Liver (tissue), 10 donors: ENCODE measurements at places on chromosomes 1 and 21. TPM values are rescaled to one million over a fixed set of nuclear protein-coding genes. Genes with fewer than 3 reads are reported as not detected.

The HTR6 gene
- not detected for total RNA-seq

The PRKCZ gene
- 7.6 TPM for total RNA-seq

The ADAM15 gene
- total RNA-seq, result 10.8 TPM

The RIPK4 gene
- 9.9 TPM for total RNA-seq

The RGS4 gene
- total RNA-seq, result 0.84 TPM

The WDR26 gene
- 54.0 TPM for total RNA-seq

The ARHGEF10L gene
- 169 TPM for total RNA-seq

The B3GALT2 gene
- 1.9 TPM for total RNA-seq

The CDKN2C gene
- total RNA-seq, result 2.6 TPM

- no peak for DNase-seq
Observed at GRCh38 chr21:16264319-16264718, 534.5 kb downstream of the USP25 start.

DNA sequence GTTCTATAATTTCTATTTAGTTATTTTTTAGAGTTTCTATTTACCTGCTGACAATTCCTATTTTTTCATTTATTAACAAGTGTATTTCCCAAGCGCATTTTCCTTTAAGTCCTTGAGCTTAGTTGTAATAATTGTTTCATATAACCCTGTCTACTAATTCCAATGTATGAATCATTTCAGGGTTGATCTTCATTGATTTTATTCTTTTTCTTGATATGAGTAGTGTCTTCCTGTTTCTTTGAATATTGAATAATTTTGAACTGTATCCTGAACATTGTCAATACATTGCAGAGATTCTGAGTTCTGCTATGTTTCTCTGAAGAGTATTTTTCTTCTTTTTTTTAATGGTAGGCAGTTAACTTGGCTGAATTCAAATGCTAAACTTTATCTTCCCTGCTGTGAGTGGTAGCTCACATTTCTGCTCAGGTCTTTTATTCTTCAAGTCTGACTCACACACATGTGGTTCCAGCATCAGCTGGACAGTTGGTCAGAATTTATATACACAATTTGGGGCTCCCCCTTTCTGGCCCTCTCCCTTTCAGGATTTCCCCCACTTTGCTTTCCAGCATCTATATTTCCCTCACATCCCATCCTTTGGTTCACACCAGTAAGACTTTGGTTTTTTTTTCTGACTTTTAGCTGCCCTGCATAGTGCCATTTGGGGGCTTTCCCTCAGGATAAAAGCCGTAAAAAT lies 54.4 kb upstream of the WDR26 start:
- no peak for DNase-seq

DNA sequence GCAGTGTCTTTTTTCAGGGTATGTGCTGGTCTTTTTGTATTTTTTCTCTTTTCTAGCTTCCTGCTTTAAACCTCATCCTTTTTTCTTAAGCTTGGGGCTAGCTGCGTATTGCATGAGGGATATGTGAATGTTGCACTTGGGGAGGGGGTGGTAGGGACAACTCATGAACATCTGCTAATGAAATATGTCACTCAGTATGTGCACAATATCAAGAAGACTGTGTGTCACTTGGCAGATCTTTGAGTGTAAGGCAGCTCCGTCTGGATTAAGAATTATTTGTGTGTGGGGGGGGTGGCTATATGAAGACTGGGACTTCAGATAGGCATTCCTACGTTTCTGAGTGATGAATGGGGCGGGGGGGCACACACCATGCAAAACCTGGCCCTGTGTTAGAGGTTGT lies 170.4 kb upstream of the CACNA1E start:
- no peak for DNase-seq

DNA sequence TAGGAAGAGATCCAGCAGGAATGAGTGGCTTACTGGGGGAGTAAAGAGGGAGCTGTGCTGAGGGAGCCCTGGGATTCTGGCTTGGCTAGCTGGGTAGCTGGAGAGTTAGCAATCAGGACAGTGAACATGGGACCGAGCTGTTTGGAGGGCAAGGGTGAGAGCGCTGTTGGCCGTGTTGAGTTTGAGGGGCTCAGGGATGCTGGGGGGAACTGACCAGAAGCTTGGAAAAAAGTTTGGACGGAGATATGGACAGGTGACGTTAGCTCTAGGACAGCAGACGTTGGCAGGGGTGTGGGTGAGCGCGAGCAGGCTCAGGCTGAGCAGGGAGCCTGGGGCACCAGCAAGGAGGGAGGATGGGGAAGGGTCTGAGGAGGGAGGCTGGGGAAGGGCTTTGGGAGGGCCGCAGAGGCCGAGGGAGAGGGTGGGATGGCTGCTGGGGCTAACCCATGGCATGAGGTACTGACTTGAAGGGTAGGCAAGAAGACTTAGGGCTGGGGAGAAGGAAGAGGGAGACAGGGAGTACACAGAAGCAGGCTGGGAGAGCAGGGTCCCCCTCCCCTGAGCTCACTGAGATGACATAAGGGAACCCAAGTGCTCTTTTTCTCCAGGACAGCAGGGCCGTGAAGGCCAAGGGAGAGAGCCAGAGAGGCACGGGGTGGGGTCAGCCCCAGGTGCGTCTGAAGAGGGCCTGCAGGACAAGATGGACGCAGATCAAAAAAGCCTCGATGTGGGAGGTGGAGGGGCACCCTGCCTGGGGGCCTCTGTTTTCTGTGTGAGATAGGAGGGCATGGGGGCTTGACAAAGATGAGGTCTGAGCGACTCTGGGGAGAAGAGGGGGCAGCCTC lies 8.2 kb downstream of the SH2D2A start:
- DNase-seq, result no peak

- DNase-seq, result no peak
Observed at GRCh38 chr1:121418369-121419049, 233.7 kb downstream of the SRGAP2C start.

DNA sequence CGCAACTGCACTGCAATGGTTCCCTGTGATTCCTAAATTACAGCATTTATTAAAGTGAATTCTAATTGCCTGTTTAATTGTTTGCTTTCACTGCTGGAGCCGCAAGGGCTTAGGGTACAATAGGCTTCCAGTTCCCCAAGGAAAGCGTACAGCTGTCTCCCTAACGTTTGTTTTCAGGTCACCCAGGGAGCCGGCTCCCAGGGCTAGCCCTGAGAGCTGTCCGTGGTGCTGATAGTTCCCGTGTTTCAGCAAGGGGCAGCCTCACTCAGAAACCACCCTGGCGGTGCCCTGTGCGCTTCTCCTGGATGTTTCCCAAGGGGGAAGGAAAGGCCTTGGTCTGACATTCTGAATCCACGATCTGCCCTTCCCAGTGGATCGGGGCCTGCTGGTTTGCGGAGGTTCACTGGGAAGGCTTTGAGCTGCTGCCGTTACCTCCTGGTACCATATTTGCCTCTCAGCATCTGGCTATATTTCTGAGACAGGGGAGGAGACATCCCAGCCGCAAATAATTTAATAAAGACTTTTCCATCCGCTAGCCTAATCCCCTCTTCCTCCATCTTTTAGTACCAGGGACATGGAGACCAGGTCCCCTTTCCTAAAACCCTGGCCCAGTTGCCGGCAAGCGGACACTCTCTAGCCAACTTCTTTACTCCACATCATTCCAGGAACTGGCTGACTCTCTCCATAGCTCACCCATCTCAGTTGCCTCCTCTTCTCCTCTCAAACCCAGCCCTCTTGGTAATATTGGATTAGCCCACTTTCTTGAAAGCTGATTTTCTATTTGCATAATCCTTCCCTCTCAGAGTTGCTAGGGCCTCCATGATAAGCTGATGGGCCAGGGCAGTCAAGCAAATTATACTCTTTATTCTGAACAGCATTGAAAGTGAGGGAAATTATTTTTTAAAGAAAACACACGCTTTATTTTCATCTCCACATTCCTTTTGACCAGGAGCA lies 149.0 kb downstream of the IGSF21 start:
- DNase-seq, result peak; percentile 71

- DNase-seq, result no peak
Observed at GRCh38 chr21:40146216-40146837, 279.1 kb downstream of the PCP4 start.

DNA sequence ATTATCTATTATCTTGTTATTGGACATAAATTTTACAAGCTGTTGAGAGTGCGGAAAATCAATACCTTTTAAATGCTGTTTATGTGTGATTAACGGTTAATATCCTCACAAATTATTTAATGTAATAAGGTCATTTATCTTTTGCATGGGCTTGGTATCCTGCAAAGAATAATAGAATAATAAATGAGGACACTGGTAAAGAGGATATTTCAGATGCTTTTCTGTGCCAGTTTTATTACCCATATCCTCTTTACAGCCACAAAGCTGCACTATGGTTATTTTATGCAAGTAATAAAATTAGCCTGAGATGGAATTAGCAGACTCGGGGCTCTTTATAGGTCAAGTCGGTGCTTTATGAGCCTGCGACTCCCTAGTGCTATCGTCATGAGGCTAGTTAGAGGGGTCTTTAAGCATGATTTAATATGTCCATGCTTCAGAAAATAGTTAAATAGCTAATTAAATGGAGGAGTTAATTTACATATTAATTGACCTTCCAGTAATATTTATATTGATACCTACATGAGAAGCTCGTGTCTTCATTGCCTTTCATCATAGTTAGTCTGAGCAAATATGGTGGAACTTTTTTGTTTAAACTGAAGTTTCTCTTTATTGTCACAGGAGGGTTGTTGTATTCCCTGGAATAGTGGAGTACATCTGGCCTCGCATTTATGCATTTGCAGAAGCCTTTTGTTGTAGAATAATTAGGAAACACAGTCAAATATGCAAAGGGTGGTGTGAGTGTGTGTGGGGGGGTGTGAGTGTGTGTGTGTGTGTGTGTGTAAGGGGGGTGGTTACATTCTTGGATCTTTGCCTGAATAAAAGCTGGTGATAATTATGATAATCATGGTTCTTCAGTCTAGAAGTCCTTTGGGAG lies 120.3 kb downstream of the ATG4C start:
- DNase-seq, result no peak

GRCh38 chr1:9652379-9653209 lies 1.1 kb downstream of the PIK3CD start:
- DNase-seq, result no peak

- no peak for DNase-seq
Observed at GRCh38 chr1:53440633-53441032, 18.6 kb upstream of the DMRTB1 start.

- no peak for DNase-seq
Observed at GRCh38 chr1:21673277-21673780, 4.2 kb upstream of the RAP1GAP start.

DNA sequence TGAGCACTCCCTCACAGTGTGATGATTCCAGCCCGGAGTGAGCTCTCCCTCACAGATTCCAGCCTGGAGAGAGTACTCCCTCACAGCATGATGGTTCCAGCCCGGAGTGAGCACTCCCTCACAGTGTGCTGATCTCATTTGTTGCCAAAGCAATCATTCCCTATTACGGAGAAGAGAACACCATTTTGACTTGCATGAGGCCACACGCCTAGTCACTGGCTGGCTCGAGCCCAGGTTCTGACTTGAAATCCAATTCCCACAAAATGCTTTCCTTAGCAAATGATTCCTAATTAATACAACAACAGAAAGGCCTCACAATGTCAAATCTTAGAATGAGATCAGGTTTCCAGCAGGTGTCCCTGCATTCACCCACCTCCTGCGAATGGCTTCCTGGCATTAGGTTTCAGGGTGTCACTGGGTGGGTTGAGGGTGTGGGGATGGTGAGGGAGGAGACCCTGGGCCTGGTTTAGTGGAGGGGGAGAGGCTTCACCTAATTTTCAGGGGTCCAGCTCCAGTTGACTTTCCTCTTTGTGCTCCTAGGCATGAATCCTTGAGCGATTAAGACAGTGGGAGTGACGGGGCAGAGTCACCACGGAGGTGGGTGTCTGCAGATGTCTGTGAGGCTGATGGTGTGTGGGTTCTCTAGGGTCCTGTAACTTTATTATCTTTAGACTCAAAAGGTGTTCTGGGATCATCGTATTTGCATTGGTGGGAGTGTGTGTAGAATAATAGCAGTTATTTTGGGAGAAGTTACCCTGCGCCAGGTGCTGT lies 158.5 kb downstream of the KCNJ6 start:
- no peak for DNase-seq

DNA sequence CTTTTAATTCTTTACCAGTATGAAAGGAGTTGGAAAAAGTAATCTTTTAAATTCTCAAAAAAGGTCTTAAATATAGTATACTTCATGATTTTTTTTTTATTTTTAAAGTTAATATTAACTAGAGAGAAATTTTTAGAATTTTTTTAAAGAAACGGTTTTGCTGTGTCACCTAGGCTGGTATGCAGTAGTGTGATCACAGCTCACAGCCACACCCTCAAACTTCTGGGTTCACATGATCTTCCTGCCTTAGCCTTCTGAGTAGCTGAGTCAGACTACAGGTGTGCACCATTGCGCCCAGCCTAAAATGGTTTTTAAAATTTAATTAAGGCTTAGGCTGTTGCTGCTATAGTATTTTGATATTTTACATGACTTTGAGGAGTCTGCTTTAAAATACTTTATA lies 52.4 kb downstream of the TLCD4 start:
- DNase-seq, result no peak

- DNase-seq, result no peak
Observed at GRCh38 chr21:26739189-26739588, 106.0 kb downstream of the ADAMTS1 start.

GRCh38 chr1:232598837-232599177 lies 31.1 kb downstream of the SIPA1L2 start:
- DNase-seq, result no peak

DNA sequence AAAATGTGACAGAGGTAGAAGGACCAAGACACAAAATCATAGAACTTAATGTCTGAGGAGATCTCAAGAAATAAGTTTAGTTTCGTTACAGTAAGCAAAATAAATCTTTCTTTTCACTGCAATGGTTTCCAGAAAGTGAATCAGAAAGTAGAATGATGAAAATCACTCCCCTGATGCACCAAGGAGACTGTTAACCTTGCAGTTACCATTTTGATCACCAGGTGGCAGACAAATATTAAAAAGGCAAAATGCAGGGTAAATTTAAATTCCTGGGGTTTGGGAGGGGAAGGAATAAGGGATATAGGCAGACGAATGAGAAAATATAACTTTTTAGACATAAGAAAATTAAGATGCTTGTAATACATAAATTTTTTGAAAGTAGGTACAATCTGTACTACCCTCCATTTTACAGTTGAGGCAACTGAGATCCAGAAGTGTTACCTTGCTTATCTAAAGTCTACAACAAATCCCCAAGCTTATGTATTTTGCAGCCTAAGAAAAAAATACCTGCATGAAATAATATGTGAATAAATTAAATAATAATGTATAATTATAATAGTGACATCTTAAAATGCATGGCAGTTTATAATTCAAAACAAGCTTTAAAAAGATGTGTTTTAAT lies 253.2 kb downstream of the CRB1 start:
- DNase-seq, result no peak

GRCh38 chr21:26470351-26471098 lies 102.6 kb downstream of the CYYR1 start:
- DNase-seq, result no peak

DNA sequence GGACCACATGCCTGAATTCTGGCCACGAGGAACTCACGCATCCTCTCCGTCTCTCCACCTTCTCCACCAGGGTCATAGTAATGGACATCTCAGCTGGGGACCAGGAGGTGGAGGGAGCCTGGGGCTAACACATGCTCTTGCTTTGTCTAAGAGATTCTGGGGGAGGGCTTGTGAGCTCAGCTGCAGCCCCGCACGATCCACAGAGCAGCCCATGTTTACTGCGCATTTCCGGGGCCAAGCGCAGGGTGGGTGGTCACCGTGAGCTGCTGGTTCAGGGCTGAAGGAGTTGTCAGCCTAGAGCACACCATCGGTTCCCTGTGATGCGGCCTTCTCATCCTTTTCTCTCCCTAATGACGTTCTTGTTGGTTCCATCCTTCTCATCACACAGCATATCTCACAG lies 7.5 kb upstream of the TFF2 start:
- DNase-seq, result no peak

- DNase-seq, result no peak
Observed at GRCh38 chr1:156894001-156894400, 483 bp downstream of the PEAR1 start.
